ENCODE measurements at places on chromosomes 3 and 15.
A peak's percentile ranks its signal among the peaks of the same experiment; 100 is the strongest.

- DNase-seq: peak; percentile 62
Observed at GRCh38 chr15:71802770-71803169, 7.6 kb upstream of the NR2E3 start.

DNA sequence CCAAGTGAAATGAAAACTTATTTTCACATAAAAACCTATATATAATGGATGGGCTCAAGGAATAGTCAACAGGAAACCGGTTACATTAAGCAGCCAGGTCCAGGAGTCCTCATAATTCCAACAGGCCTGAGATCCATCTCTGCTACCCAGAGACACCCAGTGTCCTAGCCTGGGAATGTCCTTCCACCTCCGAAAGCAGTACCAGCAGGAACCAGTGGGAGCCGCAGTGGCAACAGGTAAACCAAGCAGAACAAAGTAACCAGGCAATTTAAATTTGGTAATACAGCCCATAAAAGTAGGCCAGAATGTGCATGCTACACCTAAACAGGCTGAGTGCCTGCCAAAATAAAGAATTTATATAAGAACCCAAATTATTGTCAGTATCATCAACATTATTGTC, 195.6 kb downstream of the ZBBX start:
- DNase-seq: no peak

DNA sequence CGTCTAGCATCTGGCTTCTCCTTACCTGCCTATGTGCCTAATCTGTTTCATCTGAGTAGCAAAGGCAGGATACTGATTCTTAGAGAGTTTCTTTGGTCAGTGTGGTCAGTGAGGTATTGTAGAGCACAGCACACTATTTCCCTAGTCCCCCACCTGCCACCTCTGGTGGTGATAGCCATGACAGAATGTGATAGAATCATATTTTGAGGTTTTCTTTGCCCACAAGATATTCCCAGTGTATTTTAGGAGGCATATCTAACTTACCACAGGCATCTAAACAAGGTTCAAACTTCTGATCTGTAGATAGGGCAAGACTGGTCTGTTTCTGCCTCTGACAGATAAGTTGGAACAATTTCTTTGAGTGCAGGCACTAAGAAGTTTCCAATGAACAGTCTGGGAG, 188.0 kb downstream of the SOX2 start:
- no peak for DNase-seq

- DNase-seq: no peak
Observed at GRCh38 chr3:192022412-192022811, 561.4 kb downstream of the PYDC2 start.

GRCh38 chr15:29348336-29348914, 78.8 kb upstream of the NSMCE3 start:
- no peak for DNase-seq

DNA sequence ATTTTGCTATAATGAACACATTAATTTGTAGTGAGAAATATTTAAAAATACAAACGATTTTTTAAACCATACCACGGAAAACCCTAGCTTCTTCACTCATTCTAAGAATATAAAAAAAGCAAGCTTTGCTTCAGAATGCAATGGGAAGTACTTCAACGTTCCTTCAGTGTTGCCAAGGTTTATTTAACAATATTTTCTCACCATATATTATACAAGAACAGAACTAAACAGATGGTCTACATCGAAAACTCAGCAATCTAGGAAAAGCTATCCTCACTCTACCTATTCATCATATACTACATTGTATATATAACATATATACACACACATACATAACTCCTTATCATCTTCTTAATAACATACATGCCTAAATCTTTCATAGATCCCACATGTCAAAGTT, 1047.4 kb downstream of the IGSF11 start:
- DNase-seq: no peak

DNA sequence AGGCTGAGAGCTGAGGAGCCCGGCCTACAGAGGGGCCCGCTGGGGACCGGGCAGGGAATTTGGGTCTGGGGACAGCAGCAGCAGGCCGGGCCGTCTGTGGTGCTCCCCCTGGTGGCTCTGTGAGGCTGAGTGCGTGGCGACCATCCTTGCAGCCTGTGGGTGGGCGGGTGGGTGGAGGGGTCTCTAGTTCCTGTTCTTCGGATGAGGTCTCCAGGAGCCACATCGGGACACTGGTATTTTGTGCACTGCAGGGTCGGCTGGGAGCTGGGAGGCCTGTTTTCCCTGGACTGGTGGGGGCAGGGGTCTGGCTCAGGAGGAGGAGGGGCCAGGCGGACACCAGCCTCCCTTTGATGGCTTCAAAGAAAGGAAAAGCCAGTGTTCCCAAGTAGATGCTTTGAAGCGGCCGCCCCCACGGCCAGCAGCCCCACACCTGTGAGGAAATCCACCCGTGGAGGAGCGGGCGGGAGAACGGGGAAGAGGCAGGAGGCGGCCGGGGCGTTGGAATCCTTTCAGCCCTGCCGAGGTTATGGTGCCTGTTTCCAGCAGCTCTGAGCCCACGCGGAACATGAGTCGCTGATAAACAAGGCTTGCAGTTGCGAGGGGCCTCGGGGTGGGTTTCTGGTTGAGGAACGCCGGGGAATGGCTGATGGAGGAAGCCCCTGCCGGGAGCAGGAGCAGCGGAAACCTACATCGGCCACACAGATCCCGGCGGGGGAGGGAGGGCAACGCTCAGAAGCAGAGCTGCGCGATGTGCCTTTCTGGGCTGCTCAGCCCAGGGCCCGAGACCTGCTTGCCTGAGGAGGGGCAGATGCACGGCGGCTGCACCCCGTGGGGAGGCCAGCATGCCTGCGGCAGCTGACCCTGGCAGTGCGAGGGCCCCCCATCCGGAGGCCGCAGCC, 154.3 kb downstream of the NSMCE3 start:
- DNase-seq: peak; percentile 67

DNA sequence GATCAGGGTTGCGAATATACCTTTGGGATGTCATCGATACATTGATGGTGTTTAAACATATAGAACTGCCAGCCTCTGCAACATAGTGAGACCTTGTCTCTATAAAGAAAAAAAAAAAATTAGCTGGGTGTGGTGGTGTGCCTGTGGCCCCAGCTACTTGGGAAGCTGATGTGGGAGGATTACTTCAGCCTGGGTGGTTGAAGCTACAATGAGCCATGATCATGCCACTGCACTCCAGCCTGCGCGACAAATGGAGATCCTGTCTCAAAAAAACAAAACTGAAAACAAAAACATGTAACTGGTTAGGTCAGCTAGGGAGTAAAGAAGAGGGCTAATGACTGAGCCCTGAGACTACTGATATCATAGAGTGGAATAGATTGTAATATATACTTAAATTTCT, 30.7 kb upstream of the MGA start:
- DNase-seq: no peak

DNA sequence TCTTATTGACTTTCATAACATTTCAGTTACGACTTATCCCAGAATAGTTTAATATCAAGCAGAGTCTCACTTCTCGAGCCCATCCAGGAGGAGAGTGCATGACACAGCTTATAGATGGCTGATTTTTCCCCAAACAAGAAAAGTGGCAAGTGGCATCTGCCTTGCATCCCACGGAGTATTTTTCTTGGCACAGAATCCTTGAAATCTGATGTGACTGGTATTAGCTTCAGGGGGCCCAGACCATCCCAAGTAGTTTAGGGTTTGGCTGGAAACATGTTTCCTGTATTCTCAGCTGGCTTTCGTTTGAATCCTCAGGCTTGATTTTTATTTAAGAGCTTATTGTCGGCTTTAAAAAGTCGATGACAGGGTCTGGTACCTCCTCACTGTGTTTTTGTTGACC, 20.7 kb upstream of the FBXL22 start:
- no peak for DNase-seq

DNA sequence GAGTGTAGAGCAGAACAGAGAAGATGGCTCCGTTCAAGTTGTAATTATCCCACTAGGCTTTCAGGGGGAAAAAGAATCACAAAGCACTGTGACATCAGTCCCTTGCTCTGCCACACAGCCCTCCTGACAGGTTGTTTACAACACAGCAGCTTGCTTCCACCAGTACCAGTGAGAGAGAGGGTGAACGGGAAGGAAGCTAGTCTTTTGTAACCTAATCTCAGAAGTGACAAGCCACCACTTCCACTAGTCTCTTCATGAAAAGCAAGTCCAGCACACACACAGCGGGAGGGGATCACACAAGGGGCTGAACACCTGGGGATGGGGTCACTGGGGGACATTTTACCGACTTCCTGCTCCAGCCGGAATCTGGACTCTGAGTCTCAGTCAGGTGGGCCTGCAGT, 86.3 kb downstream of the FAM81A start:
- no peak for DNase-seq
